SW480 (cell line): ENCODE measurements at places on chromosomes 6 and 20.
A peak's percentile ranks its signal among the peaks of the same experiment; 100 is the strongest.

GRCh38 chr6:88914180-88914579, 49.2 kb downstream of the RNGTT start:
- no peak for DNase-seq

GRCh38 chr20:11676630-11677287, 240.9 kb upstream of the BTBD3 start:
- peak; percentile 65 for DNase-seq

- DNase-seq: no peak
Measured at GRCh38 chr20:30922129-30922528, 335.3 kb upstream of the DEFB115 start.

DNA sequence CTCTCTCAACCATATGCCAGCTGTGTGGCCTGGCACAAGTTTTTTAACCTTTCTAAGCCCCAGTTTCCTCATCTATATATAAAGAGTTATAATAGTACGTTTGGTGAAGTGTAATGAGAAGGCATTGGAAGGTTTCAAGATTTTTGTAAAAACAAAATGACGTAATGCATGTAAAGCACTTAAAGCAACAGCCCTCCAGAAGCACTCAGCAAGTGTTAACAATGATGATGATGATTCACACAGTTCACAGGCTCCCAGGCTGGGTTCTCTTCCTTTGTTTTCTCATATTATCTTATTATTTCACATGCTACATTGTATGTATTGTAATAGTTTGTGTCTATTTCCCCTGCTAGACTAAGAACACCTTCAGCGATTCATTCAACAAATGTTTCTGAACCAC, 6.2 kb downstream of the CEP250 start:
- no peak for DNase-seq

GRCh38 chr6:84449220-84449619, 221.8 kb upstream of the CEP162 start:
- no peak for DNase-seq

DNA sequence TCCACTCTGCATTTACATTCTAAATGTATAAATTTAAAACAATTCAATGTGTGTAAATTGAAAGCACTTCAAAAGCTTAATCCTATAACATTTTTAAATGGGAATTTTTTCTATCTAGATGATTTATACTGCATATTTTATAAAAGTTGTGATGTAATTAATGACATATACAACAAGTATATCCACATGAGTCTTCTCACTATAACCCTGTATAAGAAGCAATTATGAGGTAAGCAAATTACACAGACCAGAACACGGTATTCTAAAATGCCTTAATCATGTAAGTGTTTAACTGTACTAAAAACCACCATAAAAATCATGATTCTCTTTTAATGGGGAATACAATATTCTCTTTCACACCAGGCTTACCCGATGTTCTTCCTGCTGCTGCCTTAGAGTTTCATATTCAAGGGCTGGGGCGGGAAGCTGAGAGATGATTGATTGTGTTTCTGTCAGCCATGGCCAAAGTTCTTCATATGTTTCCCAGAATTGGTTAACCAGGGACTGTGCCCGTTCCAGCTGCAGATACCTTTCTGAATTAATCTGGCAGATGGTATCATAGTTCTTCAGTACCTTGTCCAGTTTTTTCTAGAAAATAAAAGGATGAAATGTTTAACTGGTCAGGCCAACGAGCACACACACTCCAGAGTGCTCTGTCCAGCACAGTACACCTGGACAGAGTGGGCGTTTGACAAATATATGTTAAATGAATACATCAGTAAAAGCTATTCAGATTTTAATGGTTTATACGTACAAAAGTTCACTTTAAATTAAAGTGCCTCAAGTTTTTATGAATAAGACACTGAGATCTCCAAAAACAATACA, 127.4 kb downstream of the DST start:
- DNase-seq: no peak

GRCh38 chr20:57399587-57400155, 8.5 kb downstream of the RBM38 start:
- DNase-seq: no peak

DNA sequence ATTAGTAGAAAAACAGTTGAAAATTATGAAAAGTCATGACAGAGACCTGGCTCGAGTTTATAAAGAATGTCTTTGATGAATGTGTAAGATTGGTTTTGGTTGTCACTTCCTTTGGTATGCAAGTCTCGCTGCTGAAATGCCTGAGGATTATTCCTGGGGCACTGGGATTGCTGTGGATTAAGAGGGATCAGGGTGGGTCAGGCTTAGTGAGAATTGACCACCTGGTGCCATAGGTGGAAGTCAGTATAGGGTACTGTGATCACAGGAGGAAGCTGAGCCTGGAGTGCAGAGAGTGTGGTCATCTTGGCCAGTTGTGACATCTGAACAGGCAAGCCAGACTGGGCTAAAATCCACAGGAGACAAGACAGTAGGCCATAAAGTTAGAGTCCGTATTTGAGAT, 34.9 kb downstream of the CEP43 start:
- no peak for DNase-seq

- DNase-seq: no peak
Measured at GRCh38 chr20:3330046-3330741, 77.3 kb downstream of the DNAAF9 start.

- no peak for DNase-seq
Measured at GRCh38 chr6:144730088-144730645, 445.0 kb downstream of the UTRN start.

- no peak for DNase-seq
Measured at GRCh38 chr20:44646641-44647274, 4.7 kb downstream of the ADA start.

DNA sequence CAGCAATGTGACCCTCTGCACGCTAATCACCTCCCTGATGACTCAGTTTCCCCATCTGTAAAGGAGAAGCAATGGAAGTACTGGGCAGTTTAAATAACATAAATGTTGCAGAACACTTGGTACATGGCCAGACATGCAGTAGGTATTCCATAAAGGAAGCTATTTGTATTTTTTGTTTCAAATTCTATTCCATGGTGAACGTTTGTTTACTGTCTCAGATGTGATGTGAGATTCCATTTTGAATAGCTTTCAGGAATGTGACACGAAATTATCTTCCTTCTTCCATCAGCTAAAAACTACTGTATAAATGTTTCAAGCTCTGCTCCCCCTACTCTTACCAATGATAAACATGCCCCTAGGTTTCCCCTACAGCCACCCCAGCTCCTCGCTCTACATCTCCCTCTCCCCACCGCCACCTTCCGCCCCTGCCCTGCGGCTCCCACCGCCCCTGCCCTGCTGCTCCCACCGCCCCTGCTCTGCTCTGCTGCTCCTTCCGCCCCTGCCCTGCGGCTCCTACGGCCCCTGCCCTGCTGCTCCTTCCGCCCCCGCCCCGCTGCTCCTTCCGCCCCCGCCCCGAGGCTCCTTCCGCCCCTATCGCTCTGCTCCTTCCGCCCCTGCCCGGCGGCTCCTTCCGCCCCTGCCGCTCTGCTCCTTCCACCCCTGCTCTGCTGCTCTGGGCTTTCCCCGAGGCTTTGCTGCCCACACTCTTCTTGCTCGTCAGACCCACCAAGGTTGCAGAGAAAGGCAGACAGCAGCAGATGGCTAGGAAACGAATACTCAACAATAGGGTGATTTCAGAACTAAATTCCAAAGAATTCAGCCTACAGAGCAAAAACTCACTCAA, 78.9 kb downstream of the THBS2 start:
- DNase-seq: no peak

- no peak for DNase-seq
Measured at GRCh38 chr6:11711003-11711983, 67.3 kb downstream of the ADTRP start.

DNA sequence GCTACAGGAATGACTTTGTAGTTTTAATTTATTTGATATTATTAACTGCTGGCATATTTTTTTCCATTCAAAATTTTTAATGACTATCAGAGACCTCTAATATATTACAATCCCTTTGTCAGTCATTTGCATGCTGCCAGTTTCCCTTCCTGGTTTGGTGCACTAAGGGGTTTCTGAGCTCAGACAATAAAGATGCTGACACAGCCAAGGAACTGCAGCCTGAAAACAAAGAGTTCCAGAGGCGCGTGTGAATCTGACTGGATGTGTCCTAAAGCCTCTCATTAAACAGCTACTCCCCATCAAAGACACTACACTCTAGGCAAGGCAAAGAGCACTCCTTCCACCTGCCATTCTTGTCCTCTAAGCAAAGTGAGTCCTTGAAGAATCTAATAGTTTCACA, 116.8 kb upstream of the DST start:
- no peak for DNase-seq

DNA sequence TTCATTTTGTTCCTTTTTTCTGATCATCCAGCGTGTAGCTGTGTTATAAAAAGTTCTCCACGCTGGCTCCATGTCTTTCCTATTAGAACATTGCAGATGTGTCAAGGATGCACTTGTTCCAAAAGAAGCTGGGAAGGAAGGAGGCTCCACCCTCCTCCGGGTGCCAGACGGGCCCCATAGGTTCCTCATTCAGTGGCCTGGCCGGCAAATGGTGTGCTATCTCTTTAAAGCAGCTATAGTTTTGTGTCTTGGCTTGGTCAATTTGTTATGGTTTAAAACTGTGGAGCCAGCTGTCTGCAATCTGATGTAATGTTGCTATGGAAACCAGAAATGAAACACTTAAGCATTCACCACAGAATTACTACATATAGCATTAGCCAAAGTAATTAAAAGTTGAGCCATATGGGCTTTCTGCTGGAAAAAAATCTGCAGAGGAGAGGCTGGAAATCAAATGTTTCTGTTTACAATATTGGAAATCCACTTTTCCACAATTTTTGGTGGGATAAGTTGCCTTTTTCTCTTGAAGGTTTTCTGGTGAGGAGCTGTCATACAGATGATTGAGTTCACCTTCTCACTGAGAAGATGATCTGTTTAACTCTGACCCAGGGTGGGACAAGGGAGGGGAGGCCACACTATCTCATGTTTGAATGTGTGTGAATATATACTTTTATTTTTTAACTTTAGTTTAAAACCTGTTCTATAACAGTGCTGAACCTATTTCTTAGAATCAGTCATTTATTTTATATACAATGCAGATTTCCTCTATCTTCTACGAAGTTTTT, 167.4 kb downstream of the SASH1 start:
- peak; percentile 30 for DNase-seq

- peak; percentile 78 for DNase-seq
Measured at GRCh38 chr6:30690403-30691207, at the start of gene NRM. Gene NRM (minus strand): TSS chr6:30690984. CDS start chr6:30690974, 10 bp downstream.

GRCh38 chr6:85408039-85408438, 41.8 kb upstream of the NT5E start:
- no peak for DNase-seq

DNA sequence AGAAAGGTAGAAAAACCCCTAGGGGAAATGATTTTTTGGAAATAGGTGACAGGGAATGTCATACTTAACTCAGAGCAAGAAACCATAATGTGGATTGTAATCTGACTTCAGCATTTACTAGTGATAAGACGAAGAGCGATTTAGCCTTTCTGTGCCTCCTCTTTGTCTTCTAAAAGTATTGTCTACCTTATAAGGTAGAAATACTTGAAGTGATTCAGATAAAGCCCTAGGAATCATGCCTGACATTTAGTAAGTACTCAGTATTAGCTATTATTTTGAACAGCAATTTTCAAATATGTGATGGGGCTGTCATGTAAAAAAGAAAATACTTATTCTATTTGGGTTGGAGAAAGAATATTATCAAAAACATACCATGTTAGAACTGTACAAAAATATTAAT, 525.9 kb upstream of the EYS start:
- no peak for DNase-seq

DNA sequence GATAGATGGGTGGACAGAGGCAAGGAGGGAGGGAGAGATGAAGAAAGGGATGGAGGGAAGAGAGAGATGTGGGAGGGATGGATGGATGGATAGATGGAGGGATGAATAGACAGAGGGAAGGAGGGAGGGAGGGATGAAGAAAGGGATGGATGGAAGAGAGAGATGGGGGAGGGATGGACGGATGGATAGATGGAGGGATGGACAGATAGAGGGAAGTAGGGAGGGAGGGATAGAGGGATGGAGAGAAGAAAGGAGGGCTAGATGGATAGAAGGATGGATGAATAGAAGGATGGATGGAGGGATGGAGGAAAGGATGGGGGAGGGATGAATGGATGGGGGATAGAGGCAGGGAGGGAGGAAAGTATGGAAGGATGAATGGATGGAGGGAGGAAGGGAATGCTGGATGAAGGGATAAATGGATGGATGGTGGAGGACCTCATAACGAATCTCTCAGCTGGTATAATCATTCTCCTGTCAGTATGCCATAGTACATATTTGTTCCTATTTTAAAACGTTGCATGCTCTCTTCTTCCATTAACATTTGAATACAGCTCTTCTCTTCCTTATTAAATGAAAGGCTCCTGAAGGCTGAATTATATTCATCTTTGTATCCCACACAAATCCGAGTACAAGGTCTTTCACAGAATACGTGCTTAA, 136.4 kb downstream of the HIVEP2 start:
- no peak for DNase-seq

DNA sequence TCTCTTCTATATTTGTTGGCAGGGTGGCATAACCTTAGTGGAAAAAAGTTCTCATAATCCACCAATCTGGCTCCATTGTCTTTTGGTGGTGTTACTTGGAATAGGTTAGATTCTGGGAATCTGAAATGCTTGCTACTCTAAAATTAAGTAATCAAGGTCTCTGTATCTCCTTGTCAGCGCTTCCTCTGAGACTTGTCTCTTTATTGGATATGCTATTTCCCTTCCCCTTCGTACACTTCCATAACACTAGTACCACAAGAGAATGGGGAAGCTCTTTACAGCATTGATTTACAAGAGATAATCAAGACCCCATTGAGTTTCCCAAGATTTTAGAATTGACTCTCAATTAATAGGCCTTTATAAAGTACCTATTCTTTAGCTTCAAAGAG, 280.2 kb downstream of the ADGB start:
- no peak for DNase-seq

DNA sequence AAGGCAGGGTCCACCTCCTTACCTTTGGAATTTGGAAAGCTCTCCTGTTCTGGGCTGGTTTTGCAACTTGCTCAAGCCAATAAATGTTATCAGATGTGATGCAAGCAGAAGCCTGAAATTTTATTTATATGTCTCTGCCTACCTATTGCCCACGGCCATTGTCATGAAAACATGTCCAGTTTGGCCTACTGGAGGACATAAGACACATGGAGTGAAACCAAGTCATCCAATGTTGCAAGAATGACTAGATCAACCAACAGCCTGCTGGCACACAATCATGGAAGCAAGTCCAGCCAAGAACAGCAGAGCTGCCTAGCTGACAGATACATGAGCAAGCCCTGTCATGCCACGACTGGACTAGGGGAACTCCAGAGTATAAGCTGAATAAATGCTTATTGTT, 56.7 kb upstream of the IRAK1BP1 start:
- no peak for DNase-seq
